HuH-7 (cell line): ENCODE measurements at places on chromosomes 6 and 20.

GRCh38 chr20:53510262-53510661 is 83.4 kb downstream of the ZNF217 start:
- DNase-seq, result no peak

GRCh38 chr20:62030834-62031434 is 34.7 kb downstream of the TAF4 start:
- DNase-seq, result no peak

DNA sequence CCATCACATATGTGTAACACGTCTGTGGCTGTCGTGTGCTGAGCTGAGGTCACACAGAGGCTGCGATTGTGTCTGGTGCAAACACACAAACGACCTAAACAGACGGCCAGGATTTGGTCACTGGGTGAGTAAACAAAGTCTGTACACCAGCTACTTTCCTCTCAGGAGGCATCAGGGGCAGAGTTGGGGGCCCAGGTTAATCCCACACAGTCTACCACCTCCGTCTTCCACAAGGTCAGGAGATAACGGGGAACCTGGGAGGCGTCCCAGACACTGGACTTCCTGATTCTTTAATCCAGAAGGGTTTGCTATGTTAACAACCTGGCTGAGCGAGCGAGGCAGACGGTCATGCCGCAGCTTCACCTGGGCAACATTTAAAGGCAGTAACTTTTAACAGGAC is 1.5 kb downstream of the DACT2 start:
- no peak for DNase-seq

DNA sequence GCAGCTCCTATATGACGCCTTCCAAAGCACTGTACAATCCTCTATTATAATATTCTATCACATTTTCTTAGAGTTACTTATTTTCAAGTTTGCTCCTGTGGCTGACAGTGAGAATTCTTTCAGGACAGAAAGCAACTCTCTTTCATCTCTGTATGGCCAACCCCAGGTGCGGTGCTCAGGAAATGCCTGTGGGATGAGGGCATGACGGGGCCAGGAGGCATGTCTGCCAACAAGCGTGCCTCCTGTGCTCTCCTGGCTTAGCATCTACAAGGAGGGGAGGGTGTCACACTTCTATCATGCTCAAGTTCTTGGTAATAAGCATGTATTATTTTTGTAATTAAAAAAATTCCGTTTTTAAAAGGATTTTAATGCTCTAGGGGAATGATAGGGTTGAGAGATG is 11.4 kb downstream of the MRPL14 start:
- no peak for DNase-seq

DNA sequence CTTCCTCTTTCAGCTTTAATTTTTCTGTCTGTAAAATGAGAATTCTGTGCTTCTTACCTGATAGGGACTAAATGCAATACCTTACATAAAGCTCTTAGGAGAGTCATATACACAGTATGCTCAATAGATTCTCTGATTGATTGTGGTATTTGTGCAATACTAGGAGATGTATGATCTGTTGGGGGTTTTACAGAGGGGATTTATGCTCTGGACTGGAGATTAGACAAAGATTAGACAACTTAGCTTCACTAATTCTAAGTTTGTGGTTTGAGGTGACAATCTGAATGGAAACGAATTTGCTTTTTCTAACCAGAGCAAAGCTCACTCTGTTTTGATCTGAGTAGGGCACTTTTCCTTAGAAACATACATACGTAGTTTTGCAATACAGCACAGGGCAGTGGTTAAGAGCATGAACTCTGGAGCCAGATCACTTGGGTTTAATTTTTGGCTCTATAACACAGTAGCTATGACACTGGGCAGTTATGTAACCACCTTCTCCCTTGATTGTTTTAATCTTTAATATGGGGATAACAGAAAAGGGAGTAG is 126.2 kb downstream of the RNF144B start:
- DNase-seq, result no peak

DNA sequence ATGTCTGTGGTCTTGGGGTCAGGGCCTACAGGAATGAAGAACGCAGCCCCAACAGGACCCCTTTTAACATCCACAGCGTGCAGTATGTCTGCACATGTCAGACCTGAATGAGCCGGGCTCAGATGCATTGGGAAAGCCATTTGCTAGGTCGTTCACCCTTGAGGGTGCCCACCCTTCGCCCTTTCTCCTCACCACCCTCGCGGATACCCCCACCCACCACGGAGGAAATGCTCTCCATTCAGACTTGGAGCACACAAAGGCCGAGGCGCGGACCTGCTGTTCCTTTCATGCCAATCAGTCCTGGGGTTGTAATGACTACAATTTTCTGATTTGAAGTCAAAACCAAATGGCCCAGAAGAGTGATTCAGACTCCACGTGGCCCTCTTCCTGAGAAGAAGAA is 62.7 kb downstream of the EDN3 start:
- DNase-seq, result no peak

- DNase-seq, result no peak
Measured at GRCh38 chr6:129863664-129864063, 2.5 kb upstream of the TMEM244 start.

DNA sequence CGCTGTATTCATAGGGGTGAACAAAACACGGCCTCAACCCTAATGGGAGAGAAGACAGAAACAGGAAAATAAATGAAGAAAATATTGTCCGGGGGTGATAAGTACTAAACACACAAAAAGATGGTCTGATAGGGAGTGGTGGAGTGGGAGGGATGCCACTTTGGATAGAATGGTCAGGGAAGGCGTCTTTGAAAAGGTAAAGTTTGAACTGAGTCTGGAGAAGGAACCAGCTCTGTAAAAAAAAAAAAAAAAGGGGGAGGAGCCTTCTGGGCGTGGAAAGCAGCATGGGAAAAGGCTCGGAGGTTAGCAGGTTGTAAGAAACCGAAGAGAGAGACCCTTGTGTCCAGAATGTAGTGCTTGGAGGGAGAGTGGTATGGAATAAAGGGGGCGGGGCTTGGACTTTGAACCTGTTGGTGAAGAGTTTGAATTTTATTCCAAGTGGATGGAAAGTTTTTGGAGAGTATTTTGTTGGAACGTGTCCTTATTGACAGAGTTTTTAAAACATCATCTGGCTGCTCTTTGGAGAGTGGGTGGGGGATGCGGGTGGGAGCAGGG is 1.8 kb downstream of the CHMP4B start:
- peak; percentile 77 for DNase-seq

DNA sequence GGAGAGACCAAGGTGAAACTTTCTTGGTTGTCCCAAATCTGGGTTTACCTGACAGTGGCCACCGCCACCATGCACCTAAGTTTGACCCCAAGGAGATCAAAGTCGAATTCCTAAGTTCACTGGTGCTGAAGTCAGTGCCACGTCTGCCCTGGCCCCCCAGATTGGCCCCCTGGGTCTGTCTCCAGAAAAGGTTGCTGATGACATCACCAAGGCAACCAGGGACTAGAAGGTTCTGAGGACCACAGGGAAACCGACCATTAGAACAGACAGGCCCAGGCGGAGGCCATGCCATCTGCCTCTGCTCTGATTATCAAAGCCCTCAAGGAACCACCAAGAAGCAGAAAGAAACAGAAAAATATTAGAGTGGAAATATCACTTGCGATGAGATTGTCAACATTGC is 91.2 kb downstream of the DLL1 start:
- no peak for DNase-seq

- no peak for DNase-seq
Measured at GRCh38 chr6:110816677-110817076, 1.4 kb upstream of the CDK19 start.

DNA sequence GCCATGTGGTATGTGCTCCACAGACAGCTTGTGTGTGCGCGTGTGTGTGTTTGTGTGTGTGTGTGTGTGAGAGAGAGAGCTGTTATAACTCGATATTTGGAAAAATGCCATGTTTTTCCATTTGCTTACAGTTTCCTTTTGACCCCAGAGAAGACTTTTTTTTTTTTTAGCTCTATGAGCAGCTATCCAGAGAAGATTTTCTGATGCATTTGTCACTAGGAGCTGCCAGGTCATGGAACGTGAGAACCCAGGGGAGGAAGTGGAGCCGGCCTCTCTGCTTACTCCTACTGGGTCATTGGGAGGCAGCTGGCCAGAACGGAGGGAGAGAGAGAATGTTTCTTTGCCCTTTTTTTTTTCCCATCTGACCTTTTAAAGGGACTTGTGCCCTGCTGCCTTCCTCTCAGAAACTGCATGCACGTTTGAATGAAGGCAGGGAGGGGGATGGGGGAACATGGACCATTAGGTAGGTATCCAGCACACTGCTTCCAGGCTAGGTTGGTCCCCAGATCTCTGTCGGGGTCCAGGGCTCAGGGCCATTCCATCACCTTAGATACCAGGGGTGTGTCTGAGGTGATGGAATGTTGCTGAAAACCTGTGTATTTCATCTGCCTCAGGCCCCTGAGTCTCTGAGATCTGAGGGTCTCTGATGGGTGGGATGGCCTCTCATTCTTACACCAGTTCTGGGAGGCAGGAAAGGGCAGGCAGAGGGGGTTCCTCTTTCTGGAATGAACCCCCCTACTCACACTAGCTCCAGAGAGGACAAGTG is 11.2 kb upstream of the MRPS18A start:
- DNase-seq, result no peak

GRCh38 chr6:52533491-52533890 is 43.4 kb downstream of the TRAM2 start:
- DNase-seq, result no peak

DNA sequence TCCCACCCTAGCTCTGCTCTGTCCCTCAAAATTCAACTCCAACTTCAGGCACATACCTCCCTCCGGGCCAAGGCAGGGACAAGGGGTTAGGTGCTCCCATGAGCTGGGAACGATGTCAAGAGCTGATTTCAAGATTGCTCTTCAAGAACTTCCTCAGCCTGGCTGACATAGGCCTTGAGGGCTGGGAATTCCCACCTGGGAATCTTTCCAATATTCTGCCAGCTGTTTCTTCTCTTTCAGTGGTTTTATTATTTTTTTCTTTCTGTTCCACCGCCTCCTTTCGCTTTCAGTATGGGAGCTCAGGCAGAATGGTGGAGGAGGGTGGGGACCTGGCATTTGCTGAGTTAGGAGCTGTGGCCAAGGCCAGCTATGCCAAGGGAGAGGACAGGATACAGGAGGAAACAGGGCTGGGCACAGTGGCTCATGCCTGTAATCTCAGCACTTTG is 33.7 kb downstream of the SRSF3 start:
- no peak for DNase-seq

- DNase-seq, result no peak
Measured at GRCh38 chr6:41621367-41621766, 16.9 kb upstream of the MDFI start.

- DNase-seq, result no peak
Measured at GRCh38 chr20:53789989-53790675, 196.5 kb upstream of the ZNF217 start.

DNA sequence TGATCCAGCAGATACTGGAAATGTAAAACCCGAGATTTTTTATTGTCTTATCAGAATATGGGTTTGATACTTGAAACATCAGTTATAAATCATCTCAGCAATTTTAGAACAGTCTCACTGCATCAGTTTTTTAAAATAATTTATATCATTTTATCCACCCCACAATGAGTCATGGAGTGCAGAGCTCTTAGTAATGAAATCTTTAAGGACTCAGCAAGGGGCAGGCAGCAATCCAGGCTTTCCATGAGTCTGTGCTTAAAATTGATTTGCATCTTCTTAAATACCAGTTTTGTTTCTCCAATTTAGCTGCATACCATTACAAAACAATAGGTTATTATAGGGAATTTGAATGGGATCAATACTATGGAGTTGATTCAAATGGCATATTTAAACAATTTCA is 832.3 kb downstream of the C6orf118 start:
- no peak for DNase-seq

DNA sequence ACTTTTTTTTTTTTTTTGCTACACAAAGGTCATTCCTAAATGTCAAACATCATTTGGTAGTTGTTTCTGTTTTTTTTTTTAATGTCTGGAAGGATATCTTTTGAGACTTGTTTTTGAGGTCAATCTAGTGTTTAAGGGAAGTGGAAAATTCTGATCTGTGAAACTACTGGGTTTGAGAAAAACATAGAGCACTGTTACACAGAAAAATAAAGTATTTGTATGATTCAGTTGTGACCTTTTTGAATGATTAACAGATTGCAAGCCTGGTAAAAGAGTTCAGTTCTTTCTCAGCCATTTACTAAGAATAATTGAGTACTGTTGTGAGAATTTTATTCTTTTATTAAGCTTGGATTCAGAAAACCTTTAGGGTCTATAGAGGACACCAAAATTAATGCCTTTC is 276.7 kb downstream of the ADGRB3 start:
- DNase-seq, result no peak

- DNase-seq, result no peak
Measured at GRCh38 chr20:50759678-50760077, 28.3 kb downstream of the PARD6B start.

- DNase-seq, result no peak
Measured at GRCh38 chr6:144715344-144715743, 430.2 kb downstream of the UTRN start.

- no peak for DNase-seq
Measured at GRCh38 chr6:125871365-125871764, 80.6 kb downstream of the NCOA7 start.

DNA sequence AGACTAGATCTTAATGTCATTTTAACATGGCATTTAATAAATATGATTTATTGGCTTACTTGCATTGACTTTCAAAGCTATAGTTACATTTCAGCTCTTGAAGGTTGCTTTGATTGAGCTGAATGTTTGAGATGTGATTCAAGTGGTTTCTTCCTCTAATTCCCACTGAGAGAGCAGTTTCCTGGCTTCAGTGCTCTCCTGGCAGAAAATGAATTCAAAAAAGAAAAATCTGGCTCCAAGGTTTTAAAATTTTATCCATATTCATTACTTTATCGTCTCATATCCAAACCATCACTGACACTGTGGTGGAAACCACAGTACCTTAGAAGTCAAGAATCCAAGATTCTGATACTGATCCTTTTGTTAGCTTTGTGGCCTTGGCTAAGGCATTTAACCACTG is 263.1 kb upstream of the HSF2 start:
- DNase-seq, result no peak

DNA sequence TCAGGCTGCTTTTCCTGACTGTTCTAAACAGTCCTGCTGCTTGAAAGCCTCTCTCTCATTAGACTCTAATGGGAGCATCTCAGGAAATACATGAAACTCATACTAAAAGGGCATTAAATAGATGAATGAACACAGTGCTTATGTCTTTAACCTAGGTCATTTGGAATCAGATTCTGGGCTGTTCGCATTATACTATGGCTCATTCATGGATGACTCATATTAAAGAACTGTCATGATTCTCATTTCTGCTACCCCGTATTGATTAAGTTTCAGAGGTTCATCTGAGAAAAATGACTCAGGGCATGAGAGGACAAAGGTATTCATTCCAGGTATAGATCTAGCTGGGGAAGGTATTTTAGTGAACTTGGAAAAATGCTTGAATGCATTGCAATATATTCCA is 335.5 kb downstream of the GJA1 start:
- DNase-seq, result no peak

DNA sequence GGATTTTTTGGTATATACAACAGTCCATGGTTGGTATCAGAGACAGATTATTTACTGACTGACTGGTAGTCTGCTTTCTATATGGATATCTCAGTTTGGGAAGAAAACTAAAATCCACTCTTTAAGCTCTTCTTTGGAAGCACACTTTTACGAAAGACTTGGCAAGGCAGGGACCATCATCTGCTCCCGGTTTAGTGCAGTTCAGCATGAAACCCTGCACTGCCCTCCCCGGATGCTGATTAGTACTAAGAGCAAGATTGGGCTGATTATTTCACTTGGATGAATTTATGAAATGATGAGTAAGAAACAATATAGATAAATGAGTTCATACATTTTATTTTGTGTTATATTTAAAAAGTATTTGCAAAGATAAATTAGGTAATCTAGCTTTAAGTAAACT is 56.3 kb downstream of the RGS17 start:
- DNase-seq, result no peak

GRCh38 chr6:154937306-154938220 is 57.6 kb upstream of the TIAM2 start:
- DNase-seq, result no peak

GRCh38 chr6:123841067-123841896 is 37.6 kb downstream of the NKAIN2 start:
- no peak for DNase-seq
